PC-3 (cell line): ENCODE measurements at places on chromosomes 11 and 22. TPM values are rescaled to one million over a fixed set of nuclear protein-coding genes. Genes with fewer than 3 reads are reported as not detected.

Gene RASSF10
- not detected in 2 replicates for total RNA-seq

Gene ACTN3
- total RNA-seq: not detected in 2 replicates

Gene WBP2NL
- total RNA-seq: 0.33 TPM in 1 of 2 replicates, not detected in the other

Gene KCNK4
- 1.2 TPM in 1 of 2 replicates, not detected in the other for total RNA-seq

Gene OR4D5
- total RNA-seq: not detected in 2 replicates

Gene GAB4
- not detected in 2 replicates for total RNA-seq

Gene SCO2
- 5.7 and 5.8 TPM in 2 replicates for total RNA-seq

Gene C1QTNF5
- 2.0 and 2.6 TPM in 2 replicates for total RNA-seq

Gene CCDC81
- 0.11 TPM in 1 of 2 replicates, not detected in the other for total RNA-seq

DNA sequence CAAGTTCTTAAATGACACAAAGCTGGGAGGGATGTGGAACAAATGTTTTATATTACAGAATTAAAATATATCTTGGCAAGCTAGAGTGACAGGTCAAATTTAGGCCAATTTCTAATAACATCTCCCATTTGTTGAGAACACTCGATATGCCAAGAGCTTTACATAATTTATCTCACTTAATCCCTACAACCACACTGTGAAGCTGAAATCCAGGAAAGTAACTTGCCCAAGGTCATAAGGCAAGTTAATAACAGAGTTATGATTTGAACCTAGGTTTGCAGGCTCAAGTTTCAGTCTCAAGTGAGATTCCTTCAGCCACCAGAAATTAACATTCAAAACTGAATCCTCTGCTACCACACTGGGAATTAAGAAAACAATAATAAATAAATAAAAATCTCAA lies 38.3 kb downstream of the RAB30 start:
- no peak for DNase-seq

- no peak for DNase-seq
These were observed 35.9 kb downstream of the CTSC start for GRCh38 chr11:88301488-88302140.

DNA sequence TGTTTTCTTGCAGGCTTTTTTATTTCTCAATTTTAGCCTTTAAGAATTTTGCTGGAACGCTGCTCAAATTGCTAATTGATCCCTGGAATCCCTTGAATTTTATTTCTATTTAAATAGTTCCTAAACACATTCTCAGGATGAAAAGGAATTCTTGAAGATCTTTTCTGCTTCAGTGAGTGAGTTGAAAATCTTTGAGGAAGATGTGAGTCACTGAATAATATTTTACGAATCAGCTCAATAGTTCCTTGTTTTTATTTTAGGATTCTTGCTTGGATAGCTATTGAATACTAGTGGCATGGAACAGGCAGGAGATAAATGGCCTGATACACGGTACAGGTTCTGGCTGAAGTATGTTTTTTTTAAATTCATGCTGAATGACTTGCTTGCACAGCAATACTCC lies 194.6 kb upstream of the CCDC90B start:
- DNase-seq: no peak

- peak; percentile 15 for DNase-seq
These were observed 646 bp downstream of the NCAPD3 start for GRCh38 chr11:134223121-134223520.

DNA sequence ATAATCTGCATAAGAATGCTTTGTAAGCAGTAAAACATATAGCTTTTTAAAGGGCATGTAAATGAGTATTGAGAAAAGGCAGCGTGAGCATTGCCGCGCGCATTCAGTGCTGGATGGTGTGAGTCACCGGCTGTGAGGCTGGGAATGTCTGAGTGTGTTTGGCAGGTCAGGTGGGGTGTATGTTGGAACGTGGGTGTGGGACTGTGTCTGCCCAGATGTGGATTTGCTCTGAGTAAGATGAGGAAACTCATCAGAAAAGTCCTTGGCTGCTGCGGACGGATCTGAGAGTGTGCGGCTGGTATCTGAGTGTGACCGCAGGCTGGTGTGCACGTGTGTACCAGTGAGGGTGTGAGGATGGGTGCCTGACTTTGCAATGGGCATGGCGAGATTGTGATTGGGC lies 66.2 kb upstream of the NECTIN1 start:
- peak; percentile 12 for DNase-seq

- no peak for DNase-seq
These were observed 2.8 kb downstream of the SLC7A4 start for GRCh38 chr22:21029486-21030025.

GRCh38 chr11:113615773-113616172 lies 90.3 kb downstream of the TMPRSS5 start:
- no peak for DNase-seq

- DNase-seq: no peak
These were observed 173.4 kb upstream of the SESN3 start for GRCh38 chr11:95404370-95404769.

GRCh38 chr11:962688-963087 lies 37.0 kb downstream of the AP2A2 start:
- no peak for DNase-seq

DNA sequence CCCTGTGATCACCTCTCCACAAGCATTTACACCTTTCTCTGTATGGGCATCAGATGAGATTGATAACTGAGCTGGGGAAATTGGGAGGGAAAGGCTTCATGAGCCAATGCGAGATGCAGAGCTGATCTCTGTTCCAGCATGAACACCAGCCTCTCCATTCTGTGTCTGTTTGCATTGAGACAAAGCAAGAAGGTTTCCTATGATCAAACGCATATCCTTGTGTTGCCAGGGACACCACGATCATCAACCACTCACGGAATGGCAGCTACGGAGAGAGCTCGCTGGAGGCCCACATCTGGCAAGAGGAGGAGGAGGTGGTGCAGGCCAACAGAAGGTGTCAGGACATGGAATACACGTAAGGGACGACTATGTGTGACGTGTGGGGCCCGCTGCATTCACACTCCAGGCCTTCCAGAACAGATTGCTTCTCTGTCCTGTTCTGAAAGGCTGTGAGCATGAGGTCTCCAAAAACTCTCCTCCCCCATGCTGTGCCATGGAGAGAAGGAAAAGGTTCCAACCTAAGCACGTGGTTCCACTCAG lies 96.4 kb downstream of the AMOTL1 start:
- no peak for DNase-seq

DNA sequence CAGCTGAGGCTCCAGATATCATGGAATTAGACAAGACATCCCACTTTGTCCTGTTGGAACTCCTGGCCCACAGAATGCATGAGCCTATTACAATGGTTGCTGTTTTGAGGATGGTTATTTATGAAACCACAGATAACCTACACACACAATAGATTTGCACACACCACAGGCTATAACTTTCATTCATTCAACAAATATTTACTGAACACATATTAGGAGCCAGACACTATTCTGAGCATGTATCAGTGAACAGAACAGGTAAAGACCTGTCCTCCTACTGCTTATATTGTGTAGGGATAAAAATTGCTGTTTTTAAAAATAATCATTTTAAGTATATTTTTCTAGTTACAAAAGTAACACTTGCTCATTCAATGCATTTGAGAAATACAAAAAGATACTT lies 13.4 kb upstream of the LDLRAD3 start:
- DNase-seq: no peak

- no peak for DNase-seq
These were observed 918 bp upstream of the CAPN5 start for GRCh38 chr11:77065878-77066228.

DNA sequence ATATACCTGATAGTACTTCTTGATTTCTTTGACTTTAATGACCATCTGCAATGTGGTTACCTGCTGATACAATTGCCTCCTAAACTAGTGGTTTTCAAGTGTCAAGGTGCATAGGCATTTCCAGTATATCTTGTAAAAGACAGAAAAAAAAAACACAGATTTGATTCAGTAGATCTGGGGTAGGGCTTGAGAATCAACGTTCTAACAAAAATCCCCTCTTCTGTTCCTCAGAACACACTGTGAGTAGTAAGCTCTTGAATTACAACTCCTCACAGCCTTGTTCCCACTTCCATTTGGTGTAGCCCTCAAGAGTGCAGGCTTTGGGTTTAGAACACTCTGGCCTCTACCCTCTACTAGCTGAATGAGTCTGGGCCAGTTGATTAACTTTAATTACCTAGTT lies 78.0 kb upstream of the CTSC start:
- no peak for DNase-seq

DNA sequence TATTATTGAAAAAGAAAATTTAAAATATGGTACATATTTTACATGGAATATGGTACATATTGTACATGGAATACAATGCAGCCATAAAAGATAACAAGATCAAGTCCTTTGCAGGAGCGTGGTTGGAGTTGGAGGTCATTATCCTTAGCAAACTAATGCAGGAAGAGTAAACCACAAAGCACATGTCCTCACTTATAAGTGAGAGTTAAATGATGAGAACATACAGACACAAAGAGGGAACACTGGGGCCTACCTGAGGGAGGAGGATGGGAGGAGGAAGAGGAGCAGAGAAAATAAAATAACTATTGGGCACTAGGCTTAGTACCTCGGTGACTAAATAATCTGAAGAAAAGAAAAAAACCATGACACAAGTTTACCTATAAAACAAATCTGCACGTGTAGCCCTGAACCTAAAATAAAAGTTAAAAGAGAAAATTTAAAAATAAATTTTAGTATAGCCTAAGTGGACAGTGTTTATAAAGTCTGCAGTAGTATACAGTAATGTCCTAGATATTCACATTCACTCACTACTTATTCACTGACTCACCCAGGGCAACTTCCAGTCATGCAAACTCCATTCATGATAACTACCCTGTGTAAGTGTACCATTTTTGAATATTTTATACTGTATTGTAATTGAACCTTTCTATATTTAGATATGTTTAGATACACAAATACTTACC lies 204.4 kb downstream of the FAM76B start:
- DNase-seq: no peak

GRCh38 chr11:95363708-95364107 lies 132.7 kb upstream of the SESN3 start:
- no peak for DNase-seq

GRCh38 chr11:128239306-128239705 lies 348.1 kb downstream of the ETS1 start:
- DNase-seq: no peak

- peak; percentile 62 for DNase-seq
These were observed 53.1 kb upstream of the HORMAD2 start for GRCh38 chr22:30027169-30027568.

- DNase-seq: no peak
These were observed 54.1 kb downstream of the CHRDL2 start for GRCh38 chr11:74677131-74677530.

GRCh38 chr22:38316364-38317121 lies 690 bp downstream of the CSNK1E start:
- DNase-seq: no peak

- DNase-seq: peak; percentile 70
These were observed 87.0 kb downstream of the CSNK2A3 start for GRCh38 chr11:11265994-11266606.

- no peak for DNase-seq
These were observed 4.7 kb upstream of the SHISA8 start for GRCh38 chr22:41919357-41920224.

DNA sequence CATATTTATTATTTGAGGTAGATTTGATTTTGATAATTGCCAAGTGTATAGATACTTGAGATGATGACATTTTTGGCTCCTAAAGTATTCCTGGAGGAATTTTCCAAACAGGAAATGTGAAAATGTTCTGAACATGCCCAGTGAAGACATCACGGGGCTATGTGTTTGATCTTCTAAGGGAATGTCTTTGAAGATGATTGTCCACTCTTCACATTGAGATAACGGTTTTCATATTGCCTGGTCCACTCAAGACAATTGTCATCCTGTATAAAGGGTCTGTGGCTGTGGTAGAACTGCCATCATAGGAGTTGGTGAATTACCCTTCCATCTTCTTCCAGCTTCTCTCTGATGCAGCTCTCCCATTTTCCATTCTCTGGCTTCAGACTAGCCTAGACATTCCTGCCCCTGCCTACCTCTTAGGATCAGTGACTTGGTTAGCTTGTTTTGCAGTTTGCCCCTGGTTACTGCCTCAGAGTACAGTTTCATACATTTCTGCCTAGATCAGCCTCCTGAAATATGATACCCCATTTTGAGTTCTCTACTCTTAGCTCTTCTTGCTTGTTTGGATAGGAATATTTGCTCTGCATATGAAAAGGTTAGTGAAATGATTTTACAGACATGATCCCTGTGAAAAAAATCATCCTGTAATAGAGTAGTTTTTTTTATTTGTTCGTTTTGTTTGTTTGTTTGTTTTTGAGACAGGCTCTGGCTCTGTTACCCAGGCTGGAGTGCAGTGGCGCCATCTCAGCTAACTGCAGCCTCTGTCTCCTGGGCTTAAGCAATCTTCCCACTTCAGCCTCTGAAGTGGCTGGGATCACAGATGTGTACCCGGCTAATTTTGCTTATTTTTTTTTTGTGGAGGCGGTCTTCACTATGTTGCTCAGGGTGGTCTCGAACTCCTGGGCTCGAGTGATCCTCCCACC lies 111.4 kb upstream of the SORL1-AS1 start:
- no peak for DNase-seq
